ENCODE measurements at places on chromosomes 7 and 10. TPM values are rescaled to one million over a fixed set of nuclear protein-coding genes. Genes with fewer than 3 reads are reported as not detected.

DNA sequence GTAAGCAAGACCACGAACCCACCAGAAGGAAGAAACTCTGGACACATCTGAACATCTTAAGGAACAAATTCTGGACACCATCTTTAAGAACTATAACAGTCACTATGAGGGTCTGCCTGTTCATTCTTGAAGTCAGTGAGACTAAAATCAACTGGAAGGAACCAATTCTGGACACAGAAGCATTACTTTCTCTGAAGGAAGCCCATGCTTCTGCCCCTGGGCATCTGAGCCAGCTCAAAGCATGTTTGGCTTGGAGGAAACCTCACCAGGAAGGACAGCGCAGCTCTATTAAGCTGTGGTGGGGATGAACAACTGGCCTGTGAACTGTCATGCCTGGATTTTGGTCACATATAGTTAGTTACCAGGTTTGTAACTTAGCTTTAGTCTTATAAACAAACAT lies 132.4 kb upstream of the GDF10 start:
- DNase-seq, result no peak

- no peak for DNase-seq
Observed at GRCh38 chr7:139153832-139154231, 44.3 kb upstream of the ZC3HAV1 start.

DNA sequence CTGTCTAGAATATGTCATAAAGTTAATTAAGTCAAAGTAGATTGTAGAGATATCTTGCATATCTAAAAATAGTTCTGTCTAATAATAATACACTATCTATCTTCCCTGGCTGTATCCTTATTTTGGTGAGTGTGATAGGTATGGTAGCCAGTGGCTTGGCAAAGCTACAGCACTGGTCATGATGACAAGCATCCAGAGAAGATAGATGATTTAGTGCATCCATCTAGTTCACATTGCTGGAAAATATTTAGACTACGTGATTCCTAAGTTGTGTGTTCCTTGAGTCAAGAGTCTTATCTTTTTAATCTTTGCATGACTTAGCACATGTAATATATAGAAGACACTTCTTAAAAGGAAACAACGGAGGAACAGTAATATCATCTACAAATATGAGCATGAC lies 711.2 kb upstream of the KCND2 start:
- DNase-seq, result no peak

DNA sequence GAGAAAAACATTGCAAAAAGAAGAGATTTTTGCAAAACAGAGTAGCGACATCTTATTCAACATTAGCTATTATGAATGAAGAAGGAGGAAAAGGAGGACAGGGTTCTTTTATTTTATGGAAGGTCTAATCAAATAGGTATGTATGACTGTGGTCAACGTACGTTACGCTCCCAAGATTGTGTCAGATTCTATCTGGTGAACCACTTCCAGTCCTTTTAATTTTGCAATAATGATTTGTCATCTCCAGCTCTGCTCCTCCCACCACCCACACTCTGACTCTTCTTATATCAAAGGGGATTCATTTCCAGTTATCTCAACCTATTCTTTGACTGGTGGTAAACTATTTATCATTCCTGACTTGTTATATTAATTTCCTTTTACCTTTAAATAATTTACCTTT lies 259.9 kb downstream of the CACNA2D1 start:
- no peak for DNase-seq

GRCh38 chr7:98855610-98856422 lies 14.0 kb downstream of the TMEM130 start:
- DNase-seq, result no peak

- no peak for DNase-seq
Observed at GRCh38 chr10:130138479-130138866, 2.3 kb downstream of the GLRX3 start.

DNA sequence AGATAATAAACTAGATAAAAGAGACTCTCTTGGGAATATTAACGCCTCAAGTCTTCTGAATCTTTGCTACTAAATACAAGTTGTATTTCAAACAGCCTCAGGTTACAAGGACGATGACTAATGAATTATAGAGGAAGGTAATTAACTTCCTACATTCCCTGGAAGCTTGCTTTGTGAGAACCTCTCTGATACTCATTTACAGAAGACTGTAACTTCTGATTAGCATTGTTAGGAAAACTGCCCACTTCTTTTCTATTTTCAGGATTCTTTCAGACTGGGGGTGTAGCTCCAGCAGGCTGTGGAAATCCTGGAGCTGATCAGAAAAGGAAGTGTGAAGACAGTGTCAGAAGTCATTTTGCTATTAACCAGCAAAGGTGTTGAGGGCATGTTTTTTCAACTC lies 316.7 kb upstream of the NPSR1 start:
- no peak for DNase-seq

GRCh38 chr10:62305813-62306212 lies 37.2 kb upstream of the RTKN2 start:
- DNase-seq, result no peak

GRCh38 chr10:63466144-63466935 lies 563 bp upstream of the JMJD1C start:
- DNase-seq, result no peak

DNA sequence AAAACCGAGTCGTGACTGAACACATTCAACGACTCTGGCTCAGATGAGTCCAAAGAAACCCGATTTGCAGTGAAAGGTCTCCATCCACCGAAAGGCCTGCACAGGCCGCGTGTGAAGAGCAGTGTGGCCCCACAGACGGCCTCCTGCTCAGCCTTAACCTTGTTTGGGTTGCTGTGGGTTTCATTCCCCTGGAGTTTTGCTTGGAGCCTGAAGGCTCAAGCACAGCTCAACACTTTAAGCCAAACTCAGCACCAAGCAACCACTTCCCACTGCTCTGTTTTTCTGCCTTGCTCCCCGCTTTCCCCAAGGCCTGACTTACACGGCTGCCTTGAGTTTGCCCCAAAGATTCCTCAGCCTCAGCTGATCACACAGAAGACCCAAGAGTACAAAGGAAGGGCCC lies 398.2 kb upstream of the NFE2L3 start:
- no peak for DNase-seq

DNA sequence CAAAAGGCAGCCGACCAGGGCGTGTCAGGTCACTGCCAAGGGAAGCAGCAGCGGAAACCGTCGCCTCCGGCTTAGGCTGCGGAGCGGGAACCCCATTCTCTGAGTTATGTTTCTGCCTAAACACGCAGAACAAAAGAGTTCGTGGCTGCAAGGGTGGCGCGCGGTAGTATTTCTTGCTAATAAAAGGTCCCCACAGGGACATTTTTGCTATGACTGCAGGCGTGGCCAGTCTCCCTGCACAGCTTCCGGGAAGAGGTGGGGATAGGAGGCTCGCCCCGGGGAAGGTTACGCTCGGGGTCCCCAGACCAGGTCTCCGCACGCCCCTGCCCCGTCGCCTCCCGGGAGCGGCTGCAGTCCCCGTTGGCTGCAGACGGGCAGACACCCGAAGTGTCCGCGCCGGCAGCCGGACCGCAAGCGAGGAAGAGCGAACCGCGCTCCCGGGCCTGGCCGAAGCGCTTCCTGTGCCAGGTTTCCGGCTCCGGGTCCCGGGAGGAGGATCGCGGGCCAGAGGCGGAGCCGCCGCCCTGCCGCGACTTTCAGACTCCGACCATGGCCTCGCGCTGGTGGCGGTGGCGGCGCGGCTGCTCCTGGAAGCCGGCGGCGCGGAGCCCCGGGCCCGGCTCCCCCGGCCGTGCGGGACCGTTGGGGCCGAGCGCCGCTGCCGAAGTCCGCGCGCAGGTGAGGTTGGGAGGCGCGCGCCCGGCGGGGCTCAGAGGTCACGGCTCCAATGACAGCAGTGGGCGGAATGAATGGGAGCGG lies at the start of gene PDSS1:
PDSS1 (plus strand) TSS at position 539 of the 759 bp plus-strand sequence; CDS start at position 550, 11 bp downstream.
- peak; percentile 93 for DNase-seq

DNA sequence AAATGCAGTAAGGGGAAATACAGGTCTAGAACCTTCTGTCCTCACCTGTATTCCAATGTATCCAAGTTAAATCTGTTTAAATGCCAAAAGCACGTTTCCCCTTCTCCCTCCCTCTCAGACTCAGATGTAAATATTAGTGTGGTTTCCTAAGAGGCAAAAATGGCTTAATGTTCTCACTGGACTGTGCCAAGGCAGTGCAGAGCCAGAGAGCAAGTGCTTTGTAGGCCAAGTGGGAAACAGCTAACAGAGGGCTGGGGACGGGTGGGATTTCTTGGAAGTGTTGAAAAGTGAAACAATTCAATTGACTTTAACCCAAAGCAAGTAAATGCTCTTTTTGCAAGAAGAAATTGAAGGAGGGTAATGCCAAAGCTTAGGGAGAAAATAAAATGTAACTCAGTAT lies 103.1 kb downstream of the GSAP start:
- no peak for DNase-seq

- DNase-seq, result no peak
Observed at GRCh38 chr7:81140775-81141174, 221.9 kb upstream of the SEMA3C start.

- DNase-seq, result no peak
Observed at GRCh38 chr7:137818036-137818435, 28.7 kb downstream of the DGKI start.

DNA sequence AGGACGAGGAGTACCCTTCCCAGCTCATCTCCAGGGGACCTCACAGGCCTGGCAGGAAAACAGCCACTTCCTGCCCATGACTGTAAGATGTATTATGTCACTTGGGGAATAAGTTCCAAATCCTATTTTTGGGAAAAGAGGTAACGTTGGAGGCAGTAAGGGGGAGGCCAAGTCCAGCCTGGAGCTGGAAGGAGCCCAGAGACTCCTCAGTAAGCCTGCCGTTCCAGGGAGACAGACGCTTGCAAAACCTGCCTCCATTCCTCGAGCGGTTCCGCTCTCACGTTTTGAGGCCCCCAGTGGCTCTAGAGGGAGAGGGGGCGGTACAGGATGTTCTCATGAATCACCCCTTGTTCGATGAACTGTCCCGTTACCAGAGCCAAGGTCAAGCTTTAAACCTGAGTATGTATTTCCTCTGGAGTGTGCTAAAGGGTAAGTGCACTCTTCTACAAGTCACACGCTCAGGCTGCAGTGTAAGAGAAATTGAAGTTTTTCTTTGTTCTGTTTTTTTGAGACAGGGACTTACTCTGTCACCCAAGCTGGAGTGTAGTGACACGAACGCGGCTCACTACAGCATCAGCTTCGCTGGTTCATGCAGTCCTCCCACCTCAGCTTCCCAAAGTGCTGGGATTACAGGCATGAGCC lies 45.5 kb upstream of the CYTH3 start:
- peak; percentile 90 for DNase-seq

GRCh38 chr10:130637089-130637676 lies 501.0 kb downstream of the GLRX3 start:
- DNase-seq, result no peak

- no peak for DNase-seq
Observed at GRCh38 chr7:116222501-116222900, 12.2 kb downstream of the TES start.

GRCh38 chr7:47506382-47507339 lies 75.2 kb downstream of the TNS3 start:
- peak; percentile 49 for DNase-seq

DNA sequence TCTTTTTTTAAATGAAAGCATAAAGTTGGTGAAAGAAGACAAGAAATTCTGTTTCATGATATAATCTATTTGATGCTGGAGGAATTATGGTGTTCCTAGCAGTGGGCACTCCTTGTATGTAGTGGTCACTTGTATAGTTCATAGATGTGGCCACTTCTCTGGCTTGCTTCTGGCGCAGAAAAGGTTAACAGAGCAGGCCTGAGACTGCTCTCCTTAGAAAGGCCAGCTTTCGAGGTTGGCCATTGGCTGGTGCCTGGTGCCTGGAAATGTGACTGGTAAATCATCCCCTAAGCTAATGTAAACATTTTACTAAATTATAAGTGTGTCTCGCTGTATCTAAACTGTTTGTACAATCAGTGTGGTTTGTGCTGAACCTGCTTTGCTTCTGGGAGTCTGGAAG lies 276.1 kb downstream of the PHTF2 start:
- no peak for DNase-seq

- DNase-seq, result peak; percentile 71
Observed at GRCh38 chr7:131538813-131539179, 17.6 kb downstream of the PODXL start.

Gene FAM24A
- total RNA-seq, result not detected

Gene LIPJ
- 0.14 TPM for total RNA-seq

Gene NYAP1
- 0.86 TPM for total RNA-seq

Gene CDHR1
- total RNA-seq, result 0.14 TPM

Gene TYW1B
- total RNA-seq, result 1.6 TPM

Gene NRAP
- not detected for total RNA-seq

Gene CC2D2B
- total RNA-seq, result 5.8 TPM

Gene PCLO
- total RNA-seq, result 1.2 TPM

Gene NOD1
- total RNA-seq, result 16.6 TPM

Gene MMP21
- 0.38 TPM for total RNA-seq

Gene ENO4
- 0.32 TPM for total RNA-seq

Gene PIK3CG
- 7.0 TPM for total RNA-seq

Gene GIMAP6
- total RNA-seq, result 33.3 TPM

Gene ACTR3C
- total RNA-seq, result 1.7 TPM

Gene ARMC10
- 36.2 TPM for total RNA-seq

Gene ABCB1
- 1.3 TPM for total RNA-seq

Gene NUP42
- 20.7 TPM for total RNA-seq

Measured in posterior vena cava (tissue), 2 donors.